ENCODE measurements at places on chromosomes 11 and 22.
A peak's percentile ranks its signal among the peaks of the same experiment; 100 is the strongest.

- DNase-seq = no peak
These were observed 1501.4 kb downstream of the TBC1D22A start for GRCh38 chr22:48263791-48264351.

DNA sequence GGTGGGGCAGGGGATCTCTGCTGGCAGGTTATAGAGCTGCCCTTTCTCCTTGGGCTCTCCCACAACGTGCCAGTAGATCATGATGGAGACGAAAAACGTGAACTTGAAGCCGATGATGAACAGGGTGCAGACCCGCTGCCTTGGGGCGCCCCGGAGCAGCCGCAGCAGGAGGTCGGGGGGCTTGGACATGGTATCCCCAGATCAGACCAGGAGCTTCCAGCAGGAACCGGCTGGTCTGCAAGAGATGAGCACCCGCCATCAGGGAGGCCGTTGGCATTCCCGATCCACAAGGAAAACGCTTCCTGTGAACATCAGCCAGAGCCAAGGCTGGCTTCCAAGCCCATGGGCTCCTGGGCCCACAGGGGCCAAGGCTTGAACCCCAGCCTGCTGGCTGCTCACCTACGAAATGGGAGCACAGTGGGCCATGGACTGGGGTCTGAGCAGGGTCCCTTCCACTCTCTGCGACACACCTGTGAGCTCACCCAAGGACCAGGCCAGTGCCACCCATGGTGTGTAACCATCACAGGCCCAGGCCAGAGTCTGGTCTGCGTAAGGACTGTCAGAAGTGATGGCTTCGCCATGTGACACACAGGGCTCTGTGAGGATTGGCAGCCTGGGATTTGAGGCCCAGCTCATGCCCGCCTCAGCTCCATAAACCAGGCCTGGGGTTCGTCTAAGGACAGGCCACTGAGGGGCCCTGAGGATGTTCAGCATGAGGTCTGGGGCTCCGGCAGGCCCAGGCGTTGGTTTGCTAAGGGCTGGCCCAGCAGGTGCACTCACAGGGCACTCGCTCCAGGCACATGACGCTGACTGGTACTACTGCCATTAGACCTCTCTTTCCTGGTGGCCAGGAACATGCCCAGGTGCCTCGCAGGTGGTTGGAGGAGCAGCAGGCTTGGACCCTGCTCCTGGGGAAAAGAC, 26.6 kb downstream of the A4GALT start:
- no peak for DNase-seq

GRCh38 chr22:29313126-29313575, 2.3 kb downstream of the RASL10A start:
- DNase-seq = peak; percentile 35

DNA sequence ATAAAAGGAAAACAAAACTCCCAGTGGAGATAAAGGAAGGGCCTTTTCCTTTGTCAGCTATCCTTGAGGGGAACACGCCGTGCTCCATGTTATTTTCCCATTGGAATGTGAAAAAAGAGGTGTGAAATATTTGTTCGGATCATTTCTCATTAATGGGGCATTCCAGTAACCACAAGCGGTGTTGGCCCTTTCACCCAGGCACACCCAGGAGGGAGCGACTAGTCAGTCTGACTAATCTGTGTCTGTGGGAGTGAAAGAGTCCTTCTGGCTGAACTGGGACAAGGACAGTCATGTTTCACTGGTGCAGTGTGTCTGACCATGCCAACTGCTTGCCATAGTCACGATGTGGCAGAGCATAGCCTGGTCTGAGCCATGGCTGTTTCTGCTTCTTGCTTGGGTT, 13.0 kb upstream of the MYEOV start:
- DNase-seq = peak; percentile 61

- DNase-seq = no peak
These were observed 7.5 kb downstream of the MALAT1 start for GRCh38 chr11:65506290-65506771.

DNA sequence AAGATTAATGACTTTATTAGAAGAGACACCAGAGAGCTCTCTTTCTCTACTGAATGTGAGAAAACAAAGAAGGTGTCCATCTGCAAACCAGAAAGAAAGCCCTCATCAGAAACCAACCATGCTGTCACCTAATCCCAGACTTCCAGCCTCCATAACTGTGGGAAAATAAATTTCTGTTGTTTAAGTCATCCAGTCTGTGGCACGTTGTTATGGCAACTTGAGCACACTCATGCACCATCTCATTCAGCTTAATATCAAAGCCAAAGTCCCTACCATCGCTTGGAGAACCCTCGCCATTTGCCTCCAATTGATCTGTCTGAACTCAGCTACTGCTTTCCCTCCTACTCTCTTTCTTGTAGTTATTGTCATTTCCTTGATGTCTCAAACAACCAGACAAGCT, 766.1 kb upstream of the ARHGAP42 start:
- DNase-seq = peak; percentile 38

DNA sequence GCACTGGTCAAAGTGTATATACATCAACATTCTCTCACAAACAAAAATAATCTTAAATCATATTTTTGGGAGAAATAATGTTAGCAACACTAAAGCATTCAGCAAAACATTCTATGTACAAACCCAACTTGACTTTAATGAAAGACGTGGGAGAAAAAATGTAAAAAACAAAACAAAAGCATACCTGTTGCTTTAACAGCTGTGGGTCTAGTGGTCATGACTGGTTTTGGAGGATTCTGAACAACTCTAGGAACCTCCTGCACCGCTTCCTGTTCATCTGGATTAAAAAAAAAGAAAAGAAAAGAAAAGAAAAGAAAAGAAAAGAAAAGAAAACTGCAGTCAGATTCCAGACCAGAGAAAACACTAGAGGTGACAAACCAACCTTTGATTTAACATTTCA, 2.1 kb downstream of the FNBP4 start:
- peak; percentile 16 for DNase-seq

GRCh38 chr11:112655371-112655770, 305.8 kb upstream of the NCAM1 start:
- DNase-seq = peak; percentile 55

DNA sequence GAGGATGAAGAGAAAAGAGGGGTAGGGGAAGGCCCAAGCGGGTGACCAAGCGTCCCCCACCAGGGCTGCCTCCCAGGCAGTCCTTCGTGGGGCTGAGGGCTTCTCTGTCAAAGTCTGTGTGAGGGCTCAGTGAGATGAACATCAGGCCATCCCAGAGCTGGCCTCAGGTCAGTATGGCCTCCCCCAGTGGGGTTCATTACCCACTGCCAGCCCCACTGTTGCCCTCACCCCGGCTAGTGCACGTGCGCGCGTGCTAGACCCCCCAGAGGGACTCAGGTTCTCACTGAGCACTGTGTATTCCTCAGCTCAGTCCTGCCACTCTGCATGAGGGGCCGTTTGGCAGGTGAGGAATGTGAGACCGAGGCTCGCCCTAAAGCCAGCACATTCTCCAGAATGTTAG, 3.3 kb downstream of the KDELR3 start:
- no peak for DNase-seq

DNA sequence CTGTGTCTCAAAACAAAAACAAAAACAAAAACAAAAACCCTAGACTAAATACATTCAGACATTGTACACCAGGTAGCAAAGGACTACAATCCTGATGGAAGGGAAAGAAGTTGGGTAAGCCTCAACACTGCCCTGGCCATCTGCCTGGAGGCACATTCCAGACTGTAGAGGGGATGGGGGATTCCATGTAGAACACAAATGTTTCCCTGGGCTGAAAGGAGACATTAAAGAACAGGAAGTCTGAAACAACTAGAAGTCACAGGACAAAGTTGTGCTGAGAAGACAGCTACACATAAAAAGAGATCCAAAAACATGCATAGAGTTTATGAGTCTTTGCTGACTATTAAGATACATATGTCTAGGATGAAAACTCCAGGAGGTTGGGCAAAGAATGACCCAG, 83.9 kb downstream of the RRAS2 start:
- peak; percentile 12 for DNase-seq

DNA sequence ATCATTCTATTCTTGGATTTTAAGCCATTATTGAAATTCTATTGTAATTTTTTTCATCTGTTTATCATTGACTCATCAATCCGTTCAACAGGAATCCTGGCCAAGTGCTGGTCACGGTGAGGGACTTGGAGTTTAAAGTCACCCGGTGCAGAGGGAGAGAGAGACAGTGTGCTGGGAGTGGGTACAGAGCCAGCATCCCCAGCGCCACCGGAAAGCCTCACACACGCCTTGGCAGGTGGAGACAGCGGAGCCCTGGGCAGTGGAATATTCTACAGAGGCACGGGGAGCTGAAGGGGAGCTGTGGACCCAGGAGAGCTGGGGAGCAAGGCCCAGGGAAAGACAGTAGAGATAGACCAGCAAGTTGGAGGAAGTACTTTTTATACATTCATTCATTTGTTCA, 787.6 kb downstream of the BRD1 start:
- DNase-seq = no peak

DNA sequence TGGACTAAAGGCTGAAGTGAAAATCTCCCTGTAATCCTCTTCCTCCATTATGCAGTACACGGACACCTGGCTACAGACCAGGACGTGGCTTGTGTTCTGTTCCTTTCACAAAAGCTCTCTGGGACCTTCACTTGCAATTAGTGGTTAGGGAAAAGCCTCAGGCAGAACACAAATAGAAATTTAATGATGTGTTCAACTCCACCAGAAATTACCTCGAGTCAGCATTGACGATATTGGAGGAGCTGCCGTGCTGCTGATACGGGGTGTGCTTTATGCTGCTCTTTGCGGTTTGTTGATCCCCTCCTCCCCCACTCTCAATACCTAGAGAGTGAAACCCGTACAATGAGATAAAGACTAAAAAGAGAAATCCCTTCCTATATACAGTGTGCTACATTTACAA, 48.9 kb downstream of the POLD3 start:
- DNase-seq = no peak

DNA sequence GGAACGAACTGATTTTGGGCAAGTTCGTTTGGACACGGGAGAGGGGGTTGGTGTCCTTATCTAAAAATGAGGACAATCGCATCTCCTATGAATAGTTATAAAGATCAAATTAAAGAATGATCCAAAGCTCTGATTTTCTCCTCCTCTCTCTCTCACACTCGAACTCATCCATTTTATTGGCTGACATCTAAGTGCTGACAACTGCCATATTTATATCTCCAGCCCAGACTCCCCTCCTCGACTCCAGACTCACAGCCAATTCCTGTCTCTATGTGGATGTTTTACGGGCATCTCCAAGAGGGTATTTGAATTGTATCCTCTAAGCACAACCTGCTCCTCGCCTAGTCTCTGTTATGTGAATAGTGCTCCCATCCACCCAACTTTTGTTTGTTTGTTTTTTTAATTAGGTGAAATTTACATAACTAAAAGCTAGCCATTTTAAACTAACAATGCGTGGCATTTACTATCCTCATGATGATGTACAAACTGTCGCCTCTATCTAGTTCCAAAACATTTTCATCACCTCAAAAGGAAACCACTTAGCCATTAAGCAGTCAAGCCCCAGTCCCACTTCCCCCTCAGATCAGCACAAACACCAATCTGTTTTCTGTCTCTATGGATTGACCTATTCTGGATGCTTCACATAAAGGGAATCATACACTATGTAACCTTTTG, 4.0 kb downstream of the SYN3 start:
- no peak for DNase-seq

GRCh38 chr11:120750647-120751549, 239.3 kb downstream of the GRIK4 start:
- no peak for DNase-seq
